Stimulated activated CD8-positive, alpha-beta memory T cell treated with anti-CD3 and anti-CD28 coated beads, Interleukin-4, amount 100 ng/mL, for 4 hours (primary cell): ENCODE measurements at places on chromosomes 1 and 21.

DNA sequence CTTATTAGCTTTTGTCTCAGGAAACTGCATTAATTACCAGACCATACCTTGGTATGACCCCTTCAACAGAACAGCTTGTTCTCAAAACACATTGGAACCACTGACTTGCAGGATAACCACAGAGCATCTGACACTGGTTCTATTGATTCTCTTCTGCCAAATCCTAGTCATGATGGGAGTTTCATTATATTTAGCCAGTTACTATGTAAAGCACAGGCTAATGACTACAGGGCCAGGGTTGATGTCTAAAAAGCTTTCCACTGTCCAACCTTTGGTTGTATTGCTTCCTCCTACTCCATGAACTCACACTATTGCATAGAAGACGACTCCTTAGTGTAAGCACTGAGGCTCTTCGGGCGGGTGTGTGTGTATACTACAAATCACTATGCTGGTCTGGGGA, 3.8 kb downstream of the STMN1 start:
- DNase-seq, result no peak

DNA sequence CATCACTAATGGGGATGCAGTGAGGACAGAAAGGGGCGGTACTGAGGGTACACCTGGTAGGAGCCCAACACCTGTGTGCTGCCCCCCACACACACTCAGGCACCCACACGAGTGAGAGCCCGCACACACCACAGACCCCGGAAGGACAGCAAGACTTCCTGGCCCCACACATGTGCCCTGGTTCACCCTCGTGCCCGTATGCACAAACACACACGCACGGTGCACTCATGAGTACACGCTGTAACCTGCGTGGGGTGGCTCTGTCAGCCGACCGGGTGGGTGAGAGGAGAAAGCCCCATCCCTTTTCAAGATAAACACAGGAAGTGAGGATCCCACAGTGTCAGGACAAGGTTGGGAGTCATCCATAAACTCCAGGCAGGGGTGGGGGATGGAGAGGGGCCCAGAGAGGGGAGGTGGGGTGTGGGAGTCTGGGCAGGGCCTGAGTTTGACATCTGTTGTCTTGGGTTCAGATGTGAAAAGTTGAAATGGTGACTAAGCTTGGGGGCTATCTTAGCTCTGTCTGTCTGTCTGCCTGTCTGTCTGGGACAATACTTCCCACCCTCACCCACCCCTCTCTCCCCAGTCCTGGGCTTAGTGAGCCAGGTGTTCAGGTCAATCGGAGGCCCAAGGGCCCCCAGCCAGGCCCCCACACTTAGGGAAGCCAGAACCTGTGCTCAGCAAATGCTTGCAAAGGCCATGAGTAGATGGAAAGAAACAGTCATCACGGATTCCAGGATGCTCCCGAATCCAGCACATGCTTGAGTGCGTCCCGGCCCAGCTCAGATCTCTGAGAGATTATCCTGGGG, 119.8 kb upstream of the ZBTB40 start:
- DNase-seq, result no peak

DNA sequence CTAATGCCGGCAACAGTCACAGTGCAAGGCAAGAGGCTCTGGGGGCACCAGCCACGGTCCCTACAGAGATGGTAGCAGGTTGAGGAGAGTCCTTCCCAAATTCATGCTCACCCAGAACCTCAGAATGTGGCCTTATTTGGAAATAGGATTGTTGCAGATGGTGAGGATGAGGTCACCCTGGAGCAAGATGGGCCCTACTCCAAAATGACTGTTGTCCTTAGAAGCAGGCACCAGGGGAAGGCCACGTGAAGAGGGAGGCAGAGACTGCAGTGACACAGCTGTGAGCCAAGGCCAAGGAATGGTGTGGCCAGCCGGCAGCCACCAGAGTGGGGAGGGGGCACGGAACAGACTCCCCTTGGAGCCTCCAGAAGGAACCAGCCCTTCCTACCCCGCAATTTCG, 70.8 kb upstream of the CLDN14 start:
- no peak for DNase-seq

- DNase-seq, result no peak
Measured at GRCh38 chr21:23402929-23403520, 2204.3 kb downstream of the MRPL39 start.

GRCh38 chr1:48114596-48115382, 107.7 kb upstream of the SLC5A9 start:
- no peak for DNase-seq

GRCh38 chr1:202282596-202283283, 59.0 kb downstream of the UBE2T start:
- no peak for DNase-seq

- DNase-seq, result no peak
Measured at GRCh38 chr1:121483961-121484424, 299.2 kb downstream of the SRGAP2C start.
